ENCODE measurements at places on chromosomes 11 and 22.
A peak's percentile ranks its signal among the peaks of the same experiment; 100 is the strongest.

GRCh38 chr22:50469377-50470305 is 5.2 kb downstream of the SBF1 start:
- DNase-seq = peak; percentile 88

- DNase-seq = no peak
These were observed 3.5 kb downstream of the MUC5B start for GRCh38 chr11:1226226-1226985.

DNA sequence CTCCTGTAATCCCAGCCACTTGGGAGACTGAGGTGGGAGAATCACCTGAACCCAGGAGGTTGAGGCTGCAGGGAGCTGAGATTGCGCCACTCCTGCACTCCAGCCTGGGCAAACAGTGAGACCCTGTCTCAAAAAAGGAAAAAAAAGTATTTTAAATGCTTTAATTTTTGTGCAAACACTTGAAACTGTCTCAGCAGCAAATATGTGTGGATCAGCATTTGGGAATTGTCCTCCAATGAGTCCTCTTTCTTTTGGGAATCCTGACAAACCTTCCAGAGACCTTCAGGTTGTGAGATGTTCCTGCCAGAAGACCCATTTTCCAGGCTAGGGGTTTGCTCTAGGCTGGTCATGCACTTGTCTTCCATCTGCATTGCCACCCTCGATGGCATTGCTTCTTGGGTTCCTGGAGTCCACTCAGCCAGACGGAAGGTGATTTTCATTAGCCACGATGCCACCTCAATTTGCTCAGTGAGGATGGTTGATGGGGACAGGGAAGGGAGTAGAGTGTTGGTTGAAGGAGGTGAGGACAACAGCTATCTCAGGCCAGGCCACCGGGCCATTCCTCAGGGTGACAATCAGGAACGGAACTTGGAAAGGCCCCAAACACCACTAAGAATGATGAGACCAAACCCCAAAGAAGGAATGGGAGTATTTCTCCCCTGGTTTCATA is 55.4 kb downstream of the ST14 start:
- DNase-seq = no peak

GRCh38 chr11:36452236-36452940 is 57.7 kb downstream of the TRAF6 start:
- DNase-seq = no peak

GRCh38 chr11:73655686-73656085 is 9.3 kb downstream of the PLEKHB1 start:
- no peak for DNase-seq

DNA sequence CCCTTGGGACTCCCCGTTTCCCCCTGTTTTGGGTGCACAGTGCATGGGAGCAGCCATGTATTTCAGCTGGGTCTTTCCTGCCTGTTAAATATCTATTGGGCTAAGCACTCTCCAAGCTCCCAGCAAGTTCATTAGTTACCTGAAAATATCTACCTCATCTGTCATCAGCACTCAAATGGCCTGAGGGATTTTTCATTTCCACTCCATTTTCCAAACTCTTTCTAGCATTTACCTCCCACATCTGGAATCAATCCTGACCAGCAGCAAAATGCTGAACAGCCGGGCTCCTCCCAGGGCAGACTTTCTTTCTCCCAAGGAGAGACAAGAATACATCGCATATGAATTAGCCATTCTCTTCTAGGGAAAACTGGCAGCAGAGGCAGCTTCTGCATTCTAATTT is 273.5 kb upstream of the MPPED2 start:
- DNase-seq = no peak

DNA sequence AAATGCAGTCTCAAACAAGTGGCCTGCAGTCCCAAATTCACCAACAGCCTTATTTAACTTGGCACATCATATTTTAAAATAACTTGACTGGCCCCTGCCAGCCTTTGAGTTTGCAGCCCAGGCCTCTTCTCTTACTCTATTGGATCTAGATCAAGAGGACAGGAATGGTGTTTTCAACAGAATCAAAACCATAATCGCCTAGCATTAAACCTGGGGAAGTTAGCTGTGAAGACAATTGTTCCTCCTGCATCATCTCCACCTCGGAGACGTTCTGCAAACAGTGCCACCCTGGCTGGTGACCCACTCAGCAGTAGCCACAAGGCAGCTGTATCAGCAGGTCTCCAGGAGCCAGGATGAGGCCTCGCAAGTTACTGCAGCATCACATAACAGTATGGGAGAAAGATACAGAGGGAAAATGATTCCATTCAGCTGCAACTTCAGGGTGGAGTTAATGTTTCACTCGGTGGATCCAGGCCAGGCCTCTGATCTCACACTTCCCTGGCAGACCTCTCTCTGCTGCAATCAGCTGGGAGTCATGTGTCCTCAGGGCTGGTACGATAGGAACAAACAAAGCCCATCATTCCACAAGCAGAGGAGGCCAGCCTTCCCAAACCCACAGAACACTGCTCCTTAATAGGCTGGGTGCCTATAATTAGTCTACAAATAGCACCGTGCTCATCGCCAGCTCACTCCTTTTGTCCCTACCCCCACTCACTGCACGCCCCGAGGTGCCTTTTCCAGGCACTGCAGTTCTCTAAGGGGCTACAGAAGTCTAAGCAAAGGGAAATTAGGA is 18.6 kb upstream of the SCN2B start:
- DNase-seq = no peak

- no peak for DNase-seq
These were observed 83.9 kb downstream of the OR5AK2 start for GRCh38 chr11:57072640-57073039.

GRCh38 chr22:20523086-20523983 is 15.9 kb downstream of the MED15 start:
- DNase-seq = no peak

- DNase-seq = no peak
These were observed 69.3 kb downstream of the MICAL3 start for GRCh38 chr22:17954860-17955587.

Measured in activated T-cell treated with anti-CD3 and anti-CD28 coated beads for 48 hours (primary cell).